ENCODE measurements at places on chromosomes 13 and 19.

- no peak for DNase-seq
Observed at GRCh38 chr19:3668331-3669081, 31.8 kb downstream of the PIP5K1C start.

DNA sequence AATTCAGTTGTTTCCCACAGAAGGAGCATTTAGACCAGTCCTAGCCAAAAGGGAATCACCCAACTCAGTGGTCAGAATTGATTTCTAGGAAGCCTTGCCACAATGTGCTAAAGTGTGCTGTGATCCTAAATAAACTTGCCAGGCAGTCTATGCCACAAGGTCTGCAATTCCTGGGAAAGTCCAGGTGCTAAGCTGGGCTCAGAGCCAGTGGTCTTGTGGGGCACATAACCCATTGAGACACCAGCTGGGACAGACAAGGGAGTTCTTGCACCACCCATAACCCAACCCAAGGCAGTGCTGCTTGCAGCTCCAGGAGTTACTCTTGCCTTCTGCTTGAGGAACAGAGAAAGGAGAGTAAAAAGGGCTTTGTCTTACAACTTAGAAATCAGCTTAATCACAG, 489.5 kb upstream of the SPRY2 start:
- no peak for DNase-seq

DNA sequence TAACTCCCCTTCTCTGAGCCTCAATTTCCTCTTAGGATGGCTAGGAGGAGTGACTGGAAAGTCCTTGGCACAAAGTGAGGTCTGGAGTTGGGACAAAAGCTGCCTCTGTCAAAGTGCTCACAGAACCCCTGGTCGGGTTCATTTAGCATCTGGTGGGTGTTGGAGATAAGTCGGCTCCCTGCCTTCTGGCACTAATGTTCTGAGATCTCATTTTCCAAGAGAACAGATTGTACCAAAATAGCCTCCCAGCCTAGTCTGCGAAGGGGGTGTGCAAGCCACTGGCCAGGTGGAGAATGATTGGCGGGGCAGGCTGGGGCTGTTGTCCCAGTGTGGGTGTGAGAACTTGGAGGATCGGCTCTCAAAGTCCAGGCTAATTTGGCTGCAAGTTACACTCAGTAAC, 20.7 kb upstream of the NWD1 start:
- DNase-seq: no peak

GRCh38 chr13:40617801-40618356, 48.6 kb downstream of the FOXO1 start:
- no peak for DNase-seq

DNA sequence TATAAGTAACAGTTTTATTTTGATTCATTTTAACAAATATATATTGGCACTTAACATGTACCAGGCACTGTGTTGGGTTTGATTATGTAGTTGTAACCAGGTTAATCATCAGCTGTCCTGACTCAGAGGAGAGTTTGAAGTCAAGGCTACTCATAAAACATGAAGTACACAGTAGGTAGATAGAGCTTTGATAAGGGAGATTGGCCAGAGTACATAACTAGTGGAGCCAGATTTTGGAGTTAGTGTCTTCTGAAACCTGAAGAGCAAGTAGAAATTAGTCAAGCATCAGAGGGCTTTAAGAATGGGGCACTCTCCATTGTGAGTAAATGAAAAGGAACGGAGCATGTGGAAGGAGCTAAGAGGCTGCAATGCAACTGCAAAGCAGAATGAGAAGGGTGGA, 333.9 kb downstream of the RFC3 start:
- no peak for DNase-seq
